Kidney capillary endothelial cell (primary cell): ENCODE measurements at places on chromosomes 3 and 15.

DNA sequence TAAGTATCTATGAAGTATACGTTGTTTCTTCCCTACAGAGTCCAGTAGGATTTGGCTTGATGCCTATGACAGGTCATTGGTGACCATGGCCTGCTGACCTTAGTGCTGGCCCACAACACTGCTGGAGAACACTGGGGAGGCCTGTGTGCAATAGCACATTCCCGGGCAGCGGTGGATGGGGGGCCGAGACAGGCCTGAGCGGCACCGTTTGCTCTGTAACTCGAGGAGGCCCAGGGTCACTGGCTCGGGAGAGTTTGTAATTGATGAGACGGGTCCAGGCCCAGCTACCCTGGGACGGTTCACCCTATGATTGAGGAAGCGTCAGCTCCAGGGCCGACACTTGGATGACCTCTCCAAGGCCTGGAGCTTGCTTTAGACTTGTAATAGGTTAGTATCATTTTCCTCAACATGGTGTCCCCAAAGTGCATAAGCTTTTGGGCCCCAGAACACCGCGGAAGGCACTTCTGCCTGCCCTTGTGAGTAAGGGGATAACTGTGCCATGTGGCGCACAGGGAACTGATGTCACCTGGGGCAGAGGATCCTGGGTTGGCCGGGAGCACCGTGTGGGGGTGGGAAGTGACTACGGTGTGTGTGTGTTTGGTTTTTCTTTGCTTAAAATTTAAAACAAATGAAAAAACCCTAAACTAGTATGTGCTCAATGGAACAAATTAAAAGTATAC, 12.0 kb downstream of the TRPM1 start:
- no peak for DNase-seq

DNA sequence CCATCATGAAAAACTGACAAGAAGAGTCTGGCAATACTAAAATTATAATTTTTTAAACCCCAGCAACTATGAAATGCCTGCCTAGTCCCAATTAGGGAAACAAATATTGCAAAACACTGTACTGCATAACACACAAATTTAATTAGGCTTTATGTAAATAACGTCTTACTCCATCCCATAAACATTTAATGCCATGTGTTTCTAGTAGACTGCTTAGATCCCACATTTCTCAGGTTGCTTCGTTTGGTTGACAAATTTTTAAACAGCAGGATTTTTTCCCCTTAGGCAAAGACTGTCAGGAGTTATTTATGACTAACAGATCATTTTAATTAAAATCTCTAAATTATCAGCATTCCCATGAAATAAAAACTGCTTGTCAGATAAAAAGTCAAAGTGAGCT, 29.9 kb downstream of the EIF2AK4 start:
- no peak for DNase-seq

GRCh38 chr3:23085261-23085660, 117.9 kb upstream of the UBE2E2 start:
- DNase-seq: no peak

GRCh38 chr3:128763967-128764366, 38.0 kb downstream of the RAB7A start:
- DNase-seq: no peak

DNA sequence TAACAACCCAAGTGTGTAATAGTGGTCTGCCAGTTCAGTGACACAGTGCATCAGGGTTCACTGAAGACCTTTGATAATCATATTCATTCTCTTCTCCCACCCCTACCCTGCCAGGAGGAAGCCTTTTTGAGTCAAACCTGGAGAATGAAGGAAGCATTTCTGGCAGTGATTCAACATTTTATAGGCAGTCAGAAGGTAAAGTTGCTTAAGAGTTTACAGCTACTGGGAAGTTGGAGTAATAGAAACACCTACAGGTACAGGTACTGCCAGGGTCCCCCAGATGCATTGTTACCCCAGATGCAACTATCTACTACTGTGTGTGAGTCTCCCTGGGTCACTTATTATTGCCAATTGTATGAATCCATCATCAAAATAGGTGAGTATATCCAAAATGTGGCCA, 146.9 kb upstream of the EIF1B start:
- DNase-seq: no peak

- no peak for DNase-seq
These were observed 72.1 kb upstream of the SETMAR start for GRCh38 chr3:4231041-4231440.
